Right lung (tissue), 10 donors: ENCODE measurements at places on chromosomes 2 and 18.

- no peak for DNase-seq
Measured at GRCh38 chr18:228586-228985, 39.3 kb downstream of the THOC1 start.

DNA sequence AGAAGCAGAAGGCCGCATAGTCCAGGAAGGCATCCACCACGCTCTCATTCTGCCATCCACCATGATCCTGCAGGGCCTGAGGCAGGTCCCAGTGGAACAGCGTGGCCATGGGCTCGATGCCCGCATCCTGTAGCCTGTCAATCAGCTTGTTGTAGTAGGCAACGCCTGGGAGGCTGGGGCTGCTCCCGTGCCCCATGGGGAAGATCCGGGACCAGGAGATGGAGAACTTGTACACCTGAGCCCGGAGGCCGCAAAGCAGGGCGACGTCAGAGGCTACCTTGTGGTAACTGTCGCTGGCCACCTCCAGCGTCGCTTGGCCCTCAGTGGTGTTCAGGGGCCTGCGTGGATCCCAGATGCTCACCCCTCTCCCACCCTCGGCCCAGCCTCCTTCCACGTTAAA, 19.5 kb downstream of the LCT start:
- DNase-seq: no peak

GRCh38 chr2:236882930-236883329, 202.8 kb upstream of the COPS8 start:
- DNase-seq: no peak

- no peak for DNase-seq
Measured at GRCh38 chr2:33030326-33030725, 83.6 kb downstream of the LTBP1 start.

- DNase-seq: no peak
Measured at GRCh38 chr2:223925106-223925505, 20.0 kb downstream of the WDFY1 start.

DNA sequence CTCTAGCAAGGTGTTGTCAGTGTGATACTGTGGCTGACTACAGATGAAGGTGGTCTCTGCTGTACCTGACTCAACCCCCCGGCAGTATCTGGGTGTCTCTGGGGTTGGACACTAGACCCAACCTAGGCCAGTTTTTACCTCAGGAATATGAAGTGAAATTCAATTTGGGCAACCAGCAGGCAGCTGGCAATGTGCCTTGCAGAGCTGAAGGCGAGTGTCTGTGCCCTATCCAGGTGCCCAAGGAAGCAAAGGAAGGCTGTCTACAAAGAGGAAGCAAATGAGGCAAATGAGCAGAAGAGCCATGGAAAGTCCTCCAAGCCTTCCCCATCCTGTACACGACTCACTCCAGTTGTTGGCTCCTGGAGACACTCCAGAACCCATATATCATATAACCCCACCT, 264.6 kb upstream of the AGAP1 start:
- DNase-seq: no peak

- DNase-seq: no peak
Measured at GRCh38 chr2:142714600-142714999, 162.9 kb upstream of the KYNU start.

DNA sequence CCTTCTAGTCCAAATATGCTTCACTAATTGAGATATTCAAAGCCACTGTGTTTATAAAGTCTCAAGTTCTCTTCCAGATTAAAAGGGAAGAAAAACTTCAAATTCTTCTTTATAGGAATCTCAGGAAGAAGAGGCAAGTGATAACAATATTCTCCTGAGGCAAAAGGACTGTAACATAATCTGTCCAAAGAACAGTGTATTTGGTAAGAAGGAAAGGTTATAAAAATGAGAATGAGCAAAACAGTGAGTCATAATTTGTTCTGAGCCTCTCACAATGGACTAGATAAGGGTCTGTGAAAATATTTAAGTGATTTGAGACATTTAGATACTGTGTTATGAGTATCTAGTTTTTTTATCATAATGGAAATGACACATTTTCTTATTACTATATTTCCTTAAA, 44.3 kb downstream of the SNRPD1 start:
- DNase-seq: no peak

DNA sequence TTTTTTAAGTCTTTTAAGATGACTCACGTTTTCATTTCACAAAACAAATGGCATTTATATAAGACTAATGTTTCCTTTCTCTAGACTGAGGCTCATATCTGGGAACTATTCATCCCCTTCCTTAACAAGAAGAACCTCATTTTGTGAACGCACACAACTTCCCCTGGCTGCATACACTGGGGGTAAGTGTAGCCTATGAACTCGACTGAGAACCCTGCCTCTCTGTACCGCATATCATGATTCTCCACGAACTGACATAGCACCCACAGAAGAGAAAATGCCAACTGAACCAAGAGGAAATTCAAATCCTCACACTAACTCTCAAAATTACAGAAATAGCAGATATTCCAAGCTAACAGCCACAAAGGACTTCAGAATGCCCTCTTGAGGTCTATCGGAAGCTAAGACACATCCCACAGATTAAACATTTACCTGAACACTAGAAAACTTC, 236.7 kb downstream of the TCF4 start:
- DNase-seq: no peak

GRCh38 chr2:125707611-125708010, 948.3 kb upstream of the GYPC start:
- DNase-seq: no peak
